ENCODE measurements at places on chromosomes 11 and 22.

- no peak for DNase-seq
Measured at GRCh38 chr22:46490538-46490937, 46.9 kb downstream of the CELSR1 start.

DNA sequence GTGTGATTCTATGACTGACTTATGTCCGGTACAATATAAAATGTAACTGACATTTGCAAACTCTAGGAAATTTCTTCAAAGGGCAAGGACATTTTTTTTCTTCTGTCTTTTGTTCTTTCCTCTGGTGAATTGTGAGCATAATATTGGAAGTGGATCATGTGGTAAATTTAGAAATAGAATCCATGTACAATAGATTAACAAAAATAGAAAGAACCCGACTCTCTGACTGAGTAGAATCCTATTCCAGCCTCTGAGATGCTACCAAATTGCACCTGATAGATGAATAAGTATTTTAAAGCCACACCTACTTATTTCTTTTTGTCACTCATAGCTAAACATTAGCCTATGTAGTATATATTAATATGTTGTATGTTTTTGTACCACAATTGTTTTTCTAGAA lies 860.3 kb downstream of the LUZP2 start:
- no peak for DNase-seq

- no peak for DNase-seq
Measured at GRCh38 chr11:109706945-109707344, 285.0 kb downstream of the C11orf87 start.

DNA sequence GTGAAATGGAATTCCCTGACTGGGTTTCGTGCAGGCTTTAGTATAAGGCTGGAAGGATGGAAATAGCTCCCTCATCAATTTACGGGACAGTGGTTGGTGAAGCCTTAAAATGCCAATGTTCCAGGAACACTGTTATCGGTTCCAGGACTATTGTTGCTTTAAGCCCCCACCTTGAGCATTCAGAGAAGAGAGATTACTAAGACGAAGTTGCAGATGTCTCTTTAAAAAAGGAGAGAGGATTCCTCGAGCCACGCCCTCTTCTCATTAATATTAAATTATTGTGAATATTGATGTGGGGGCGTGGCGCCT lies 195 bp upstream of the CREB3L1 start:
- DNase-seq: no peak

DNA sequence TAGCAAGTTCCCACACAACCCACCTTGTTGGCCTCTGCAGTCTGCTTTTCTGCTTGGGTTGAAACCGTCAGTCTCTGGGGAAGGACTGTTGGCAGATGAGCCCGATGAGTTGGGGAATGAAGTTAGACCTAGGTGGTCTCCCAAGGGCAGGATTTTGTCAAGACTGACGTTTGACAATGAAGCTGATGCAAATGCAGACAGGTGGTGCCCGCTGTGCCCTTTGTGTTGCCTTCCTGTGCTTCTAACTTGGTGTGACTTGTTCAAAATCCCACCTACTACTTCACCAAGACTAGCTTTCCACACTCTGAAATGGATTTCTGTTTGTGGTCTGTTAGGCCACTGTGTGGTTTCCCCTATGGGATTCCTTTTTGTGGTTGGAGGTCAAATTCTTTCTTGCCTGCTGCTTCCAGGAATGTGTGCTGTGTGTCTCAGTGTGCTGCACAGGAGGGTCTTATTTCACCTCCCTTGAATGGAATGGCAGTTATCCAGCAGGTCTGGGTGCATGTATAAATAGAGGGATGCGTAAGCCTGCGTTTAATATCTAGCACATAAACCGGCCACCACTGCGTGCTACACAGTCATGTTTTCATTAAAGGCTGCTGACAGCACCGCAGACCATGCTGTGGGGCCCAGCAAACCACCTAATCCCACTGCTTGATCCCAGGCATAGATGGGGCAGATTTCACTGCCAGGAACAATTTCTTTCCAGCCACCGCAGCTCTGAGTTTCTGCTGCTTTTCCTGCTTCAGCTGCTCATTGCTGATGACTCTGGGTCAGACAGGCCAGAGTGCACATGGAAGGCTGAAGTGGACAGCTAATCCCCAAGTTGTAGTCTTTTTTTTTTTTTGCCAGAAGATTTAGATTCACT lies 44.8 kb downstream of the ADAMTS8 start:
- DNase-seq: no peak

DNA sequence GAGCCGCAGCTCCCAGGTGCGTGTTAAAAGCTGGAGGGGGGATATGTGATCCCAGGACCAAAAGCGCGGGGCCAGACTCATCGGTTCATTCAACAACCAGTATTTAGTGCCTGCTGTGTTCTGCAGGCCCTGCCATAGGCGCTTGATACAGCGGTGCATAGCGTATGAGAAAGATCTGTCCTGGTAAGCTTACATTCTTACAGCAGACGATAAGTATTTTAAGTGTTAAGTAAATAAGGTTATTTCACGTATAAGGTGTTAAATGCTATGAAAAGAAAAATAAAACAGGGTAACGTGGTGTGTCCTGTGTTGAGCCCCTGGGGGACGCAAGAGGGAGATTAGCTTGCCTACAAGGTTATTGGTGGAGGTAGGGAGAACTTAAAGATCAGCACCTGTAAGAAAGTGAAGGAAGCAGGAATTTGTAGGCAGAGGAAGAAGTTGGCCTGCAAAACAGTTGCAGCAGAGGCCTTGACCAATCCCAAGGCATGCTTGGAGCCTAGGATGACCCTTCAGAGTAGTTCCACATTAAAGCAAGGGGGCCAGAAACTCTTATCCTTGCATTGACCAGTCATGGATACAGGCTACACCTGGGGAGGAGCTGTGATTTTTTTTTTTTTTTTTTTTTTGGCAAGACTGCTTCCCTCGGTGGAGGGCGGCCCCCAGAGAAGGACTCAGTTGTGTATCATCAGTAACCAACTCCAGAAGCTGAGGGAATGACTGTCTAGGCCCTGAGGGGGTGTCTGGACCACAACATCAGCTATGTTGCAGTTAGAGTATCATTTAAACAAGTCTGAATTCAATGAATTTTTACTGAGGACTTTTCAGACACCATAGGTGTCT lies 487 bp upstream of the LIPT2 start:
- DNase-seq: no peak

Measured in stimulated activated CD8-positive, alpha-beta memory T cell treated with anti-CD3 and anti-CD28 coated beads, Interleukin-2, amount 100 ng/mL, for 48 hours (primary cell).